ENCODE measurements at places on chromosomes 2 and 18.
A peak's percentile ranks its signal among the peaks of the same experiment; 100 is the strongest.

- DNase-seq = no peak
These were observed 254.4 kb downstream of the KCNE4 start for GRCh38 chr2:223306371-223306770.

DNA sequence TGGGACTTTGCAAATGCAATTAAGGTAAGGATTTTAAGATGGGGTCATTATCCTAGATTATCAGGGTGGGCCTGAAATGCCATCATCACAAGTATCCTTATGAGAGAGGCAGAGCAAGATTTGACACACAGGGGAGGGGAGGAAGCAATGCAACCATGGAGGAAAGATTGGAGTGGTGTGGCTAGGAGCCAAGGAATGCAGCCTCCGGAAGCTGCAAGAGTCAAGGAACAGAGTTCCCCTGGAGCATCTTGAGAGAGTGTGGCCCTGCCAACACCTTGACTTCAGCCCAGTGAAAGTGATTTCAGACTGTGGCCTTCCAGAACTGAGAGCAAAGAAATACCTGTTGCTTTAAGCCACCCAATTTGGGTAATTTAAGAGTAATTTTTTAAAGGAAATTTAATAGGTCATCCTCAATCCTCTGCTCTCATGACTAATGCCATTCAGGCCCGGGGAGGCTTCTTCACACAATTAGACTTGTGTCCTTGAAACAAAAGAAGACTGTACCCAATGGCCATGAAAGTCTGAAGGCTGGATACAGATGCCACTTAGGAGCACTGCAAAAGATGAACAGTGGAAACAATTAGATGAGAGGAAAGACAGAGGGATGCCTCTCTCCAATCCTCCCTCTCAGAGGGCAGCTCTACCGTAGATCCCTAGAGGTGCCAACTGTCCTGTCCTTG, 250.3 kb upstream of the ID2 start:
- no peak for DNase-seq

DNA sequence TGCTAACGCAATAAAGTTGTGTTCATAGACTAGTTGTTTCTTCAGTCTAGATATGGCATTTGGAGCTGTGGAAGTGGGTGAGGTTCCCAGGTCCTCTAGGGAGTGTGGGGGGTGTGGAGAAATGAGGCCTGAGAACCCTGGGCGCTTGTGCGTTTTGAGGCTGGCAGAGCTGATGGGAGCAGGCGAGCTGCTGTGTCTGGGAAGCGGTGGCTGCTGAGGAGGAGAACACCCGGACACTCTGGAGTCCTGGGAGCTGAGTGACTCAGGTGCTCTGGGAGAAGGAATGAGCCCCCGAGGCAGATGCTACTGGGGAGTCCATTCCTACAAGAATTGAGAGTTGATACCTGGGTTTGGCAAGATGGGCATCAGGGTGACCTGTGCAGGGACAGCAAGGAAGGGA, 67.5 kb downstream of the LPIN1 start:
- DNase-seq = no peak

DNA sequence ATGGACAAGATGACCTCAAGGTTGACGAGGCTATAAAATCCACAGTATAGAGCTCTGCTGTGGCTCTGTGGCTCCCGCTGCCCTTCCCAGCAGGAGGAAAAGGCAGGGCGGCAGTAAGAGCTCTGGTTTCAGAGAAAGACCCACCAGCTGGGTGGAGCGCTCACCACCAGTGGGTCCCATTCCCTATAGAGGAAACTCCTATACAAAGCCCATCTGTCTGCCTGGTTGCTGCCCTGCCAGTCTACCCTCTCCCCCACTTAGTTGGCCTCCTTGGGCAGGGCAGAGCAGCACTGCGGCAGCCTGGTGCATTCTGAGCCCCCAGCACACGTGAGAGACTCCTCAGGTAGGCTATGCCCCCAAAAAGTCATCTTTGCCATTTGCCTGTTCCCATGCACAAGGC, 26.5 kb downstream of the TNS1 start:
- DNase-seq = no peak

- no peak for DNase-seq
These were observed 1.3 kb downstream of the NCAPH start for GRCh38 chr2:96336873-96337272.

- DNase-seq = no peak
These were observed 283.4 kb downstream of the MTX2 start for GRCh38 chr2:176552501-176553135.

DNA sequence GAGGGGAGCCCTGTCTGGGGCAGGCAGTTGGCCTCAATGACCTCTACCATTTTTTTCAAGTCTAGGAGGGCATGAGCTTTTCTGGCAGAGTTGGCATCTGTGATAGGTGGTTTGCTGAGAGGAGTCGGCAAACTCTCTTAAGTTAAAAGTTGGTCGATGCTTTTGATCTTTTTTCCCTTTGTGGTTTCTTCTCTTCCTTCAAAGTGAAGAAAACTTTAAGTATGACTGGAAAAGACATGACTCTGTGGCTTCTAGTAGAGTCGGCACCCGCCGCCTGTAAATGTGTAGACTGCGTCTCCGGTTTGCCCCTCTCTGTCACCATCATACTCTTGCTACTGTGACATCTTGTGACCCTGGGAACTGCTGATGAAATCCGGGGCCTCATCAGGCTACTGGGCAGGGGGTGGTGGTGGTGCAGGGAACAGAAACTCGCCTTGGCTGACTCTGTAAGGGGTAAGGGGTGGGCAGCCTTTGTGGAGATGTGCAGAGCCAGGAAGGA, 21.1 kb downstream of the INPP5D start:
- DNase-seq = no peak

GRCh38 chr2:50397992-50398765, 633.8 kb downstream of the NRXN1 start:
- DNase-seq = no peak

- no peak for DNase-seq
These were observed 165.2 kb downstream of the RAPGEF4 start for GRCh38 chr2:172900871-172901270.

DNA sequence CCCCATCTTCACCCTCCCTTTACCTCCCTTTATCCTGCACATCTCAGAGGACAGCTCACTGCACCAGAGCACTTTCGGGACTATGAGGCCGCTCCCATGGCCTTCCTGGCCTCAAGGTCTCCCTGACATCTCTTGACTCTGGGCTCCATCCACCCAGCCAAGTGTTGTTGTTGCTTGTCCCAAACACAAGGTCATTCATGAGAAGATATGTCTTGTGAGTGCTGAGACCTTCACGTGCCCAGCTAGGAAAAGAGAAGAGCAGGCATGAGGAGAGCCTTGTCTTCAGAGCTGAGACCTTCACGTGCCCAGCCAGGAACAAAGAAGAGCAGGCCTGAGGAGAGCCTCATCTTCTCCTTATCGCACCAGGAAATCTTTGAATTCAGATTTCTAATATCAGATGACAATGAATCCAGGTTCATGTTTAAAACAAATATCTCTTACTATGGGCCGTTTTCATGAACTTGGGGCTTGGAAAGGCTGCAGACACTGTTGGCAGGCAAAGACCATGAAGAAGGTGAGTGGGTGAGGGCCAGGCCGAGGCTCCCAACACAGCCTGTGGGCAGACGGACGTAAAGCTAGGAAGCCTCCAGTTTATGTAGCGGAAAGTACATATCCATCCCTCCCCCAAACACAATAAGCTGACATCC, 256.1 kb downstream of the NDUFA10 start:
- DNase-seq = no peak

DNA sequence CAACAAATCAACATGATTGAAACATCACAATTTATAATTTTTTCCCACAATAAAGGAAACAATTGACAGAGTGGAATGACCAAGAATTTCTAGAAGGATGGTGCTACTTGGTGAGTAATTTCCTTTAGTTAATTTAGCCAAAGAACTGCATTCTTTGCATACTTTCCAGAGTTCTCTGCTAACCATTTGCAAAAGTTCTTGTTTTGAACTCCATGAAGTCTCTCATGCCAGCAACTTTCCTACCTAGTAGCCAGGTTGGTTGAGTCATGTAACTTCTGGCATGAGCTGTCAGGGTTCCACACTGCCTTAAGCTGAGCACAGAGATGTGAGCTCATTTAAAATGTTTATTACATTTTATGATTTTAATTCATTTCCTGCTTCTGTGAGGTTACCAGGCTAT, 539.6 kb downstream of the PID1 start:
- no peak for DNase-seq

DNA sequence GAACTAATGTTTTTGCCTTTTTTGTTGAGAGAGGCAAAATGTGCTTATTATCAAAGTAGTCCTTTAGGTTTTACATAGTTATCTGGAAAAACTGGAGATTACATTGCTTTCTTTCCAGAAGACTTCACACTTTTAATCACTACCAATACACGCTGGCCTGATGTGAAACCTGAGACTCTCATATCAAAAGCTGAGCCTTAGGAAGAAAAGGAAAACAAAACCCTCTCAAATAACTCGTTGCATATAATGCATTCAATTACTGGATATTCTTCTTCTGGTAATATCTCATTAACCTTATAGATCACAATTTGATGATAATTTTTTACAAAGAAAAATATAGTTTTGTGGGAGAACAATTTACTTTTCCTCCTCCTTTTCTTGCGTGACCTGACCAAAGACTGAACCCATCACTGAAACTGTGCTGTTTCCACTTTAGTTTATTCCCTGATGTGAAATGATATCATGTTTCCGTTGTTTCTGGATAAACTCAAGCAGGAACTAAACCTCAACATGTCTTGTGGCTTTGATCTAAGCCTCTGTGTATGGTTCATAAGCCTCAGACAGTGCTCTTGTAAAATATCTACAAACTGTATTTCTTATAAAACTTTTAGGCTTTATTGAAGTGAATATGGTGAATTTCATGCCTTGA, 332.4 kb downstream of the GULP1 start:
- DNase-seq = no peak

- no peak for DNase-seq
These were observed 154.8 kb upstream of the PGAP1 start for GRCh38 chr2:197081294-197081693.

DNA sequence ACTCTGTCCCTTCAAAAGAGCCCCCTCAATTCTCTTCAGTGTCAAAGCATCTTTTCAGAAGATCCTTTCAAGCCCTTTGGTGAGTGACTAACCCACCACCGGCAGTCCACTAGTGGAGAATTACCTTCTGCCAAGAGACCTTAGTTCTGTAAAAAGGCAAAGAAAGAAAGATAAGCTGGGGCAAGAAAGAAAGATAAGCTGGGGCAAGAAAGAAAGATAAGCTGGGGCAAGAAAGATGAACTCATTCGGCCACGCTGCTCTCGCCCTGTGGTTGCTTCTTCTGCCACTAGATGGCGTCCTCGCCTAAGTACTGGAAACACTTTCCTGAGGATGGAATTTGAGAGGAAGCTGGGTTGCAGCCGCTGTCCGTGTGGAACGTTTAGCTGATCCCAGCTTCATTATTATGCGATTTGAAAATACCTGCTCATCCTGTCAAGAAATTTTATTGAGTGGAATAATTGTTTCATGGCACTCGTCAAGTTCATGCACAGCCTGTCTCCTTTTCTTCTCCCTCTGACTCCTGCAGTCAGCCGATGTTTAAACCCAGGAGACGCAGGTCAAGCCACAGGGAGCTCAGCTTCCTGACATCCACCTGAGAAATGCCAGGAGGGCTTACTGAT, 17.3 kb upstream of the ANXA4 start:
- peak; percentile 35 for DNase-seq

DNA sequence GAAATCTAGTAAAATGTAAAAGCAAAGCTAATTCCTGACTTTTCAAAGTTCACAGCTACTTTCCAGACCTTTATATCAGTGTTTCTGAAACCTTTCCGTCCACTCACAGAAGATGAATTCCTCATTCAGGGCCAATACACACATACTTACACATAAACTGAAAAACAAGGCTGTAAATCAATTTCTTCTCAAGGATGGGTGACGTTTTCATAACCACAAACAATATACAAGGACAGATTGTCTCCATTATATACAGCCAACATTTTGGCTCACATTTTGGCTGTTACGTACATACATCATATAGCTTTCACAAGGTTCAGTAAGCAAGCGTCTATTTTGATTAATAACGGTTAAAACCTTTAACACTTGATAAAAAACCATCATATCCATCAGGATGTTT, 1.4 kb downstream of the RPRD1A start:
- no peak for DNase-seq

- no peak for DNase-seq
These were observed 97.4 kb downstream of the LRP1B start for GRCh38 chr2:142033393-142033792.

DNA sequence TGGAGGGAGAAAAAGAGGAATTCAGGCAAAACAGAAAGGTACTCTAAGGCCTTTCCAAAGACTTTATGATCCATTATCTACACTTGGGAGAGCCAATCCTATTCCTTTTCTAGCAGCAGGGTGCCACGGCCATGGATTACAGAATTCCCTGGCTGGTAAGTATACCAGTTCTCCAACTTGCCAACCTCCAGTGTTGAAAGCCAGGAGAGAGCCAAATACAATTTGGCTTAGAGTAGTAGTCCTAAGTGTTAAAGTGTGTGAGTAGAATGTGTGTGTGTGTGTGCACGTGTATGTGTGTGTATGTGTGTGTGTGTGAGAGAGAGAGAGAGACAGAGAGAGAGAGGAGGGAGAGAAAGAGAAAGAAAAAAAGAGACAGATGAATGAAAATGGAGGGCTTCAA, 43.3 kb downstream of the WDPCP start:
- DNase-seq = no peak

- DNase-seq = peak; percentile 74
These were observed 39.0 kb downstream of the COA5 start for GRCh38 chr2:98569197-98569793.

DNA sequence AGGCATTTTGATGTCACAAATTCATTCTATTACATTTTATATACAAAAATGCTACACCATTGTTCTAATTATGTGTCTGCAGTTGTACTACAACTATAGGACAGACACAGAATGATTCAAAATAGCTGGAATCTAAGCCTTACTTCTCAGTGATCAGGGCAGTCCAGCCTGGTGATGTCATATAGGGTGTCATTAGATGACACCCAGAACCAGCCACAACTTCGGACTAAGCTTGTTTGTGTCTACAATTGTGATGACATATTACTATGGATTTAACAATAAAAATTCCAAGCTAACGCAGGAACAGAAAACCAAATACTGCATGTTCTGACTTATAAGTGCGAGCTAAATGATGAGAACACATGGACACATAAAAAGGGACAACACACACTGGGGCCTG, 31.0 kb downstream of the M1AP start:
- no peak for DNase-seq

GRCh38 chr18:61582202-61582710, 249.0 kb downstream of the CDH20 start:
- DNase-seq = no peak

GRCh38 chr2:230798769-230799399, 65.9 kb upstream of the ITM2C start:
- DNase-seq = no peak

DNA sequence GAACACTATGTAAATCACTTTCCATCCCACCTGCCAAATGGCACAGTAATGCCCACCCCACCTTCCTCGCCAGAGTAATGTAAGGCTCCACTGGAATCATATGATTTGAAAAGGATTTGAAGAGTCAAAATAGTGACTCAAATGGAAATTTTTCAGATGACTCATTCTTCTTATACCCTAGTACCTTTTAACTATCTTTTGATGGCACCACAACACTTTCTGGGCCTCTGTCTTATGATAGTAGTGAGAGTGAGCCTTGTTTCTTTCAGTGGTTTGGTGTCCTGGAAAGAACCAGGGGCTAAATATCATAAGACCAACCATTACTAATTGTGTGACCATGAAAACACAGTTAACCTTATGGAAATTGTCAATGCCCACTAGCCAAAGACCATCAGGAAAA, 235.4 kb upstream of the SLC14A2 start:
- no peak for DNase-seq
